ENCODE measurements at places on chromosomes 7 and 10.

GRCh38 chr7:44473295-44473694 lies 17.2 kb downstream of the NUDCD3 start:
- DNase-seq, result no peak

- DNase-seq, result peak; percentile 49
These were observed 7.4 kb upstream of the PWWP2B start for GRCh38 chr10:132389433-132390169.

DNA sequence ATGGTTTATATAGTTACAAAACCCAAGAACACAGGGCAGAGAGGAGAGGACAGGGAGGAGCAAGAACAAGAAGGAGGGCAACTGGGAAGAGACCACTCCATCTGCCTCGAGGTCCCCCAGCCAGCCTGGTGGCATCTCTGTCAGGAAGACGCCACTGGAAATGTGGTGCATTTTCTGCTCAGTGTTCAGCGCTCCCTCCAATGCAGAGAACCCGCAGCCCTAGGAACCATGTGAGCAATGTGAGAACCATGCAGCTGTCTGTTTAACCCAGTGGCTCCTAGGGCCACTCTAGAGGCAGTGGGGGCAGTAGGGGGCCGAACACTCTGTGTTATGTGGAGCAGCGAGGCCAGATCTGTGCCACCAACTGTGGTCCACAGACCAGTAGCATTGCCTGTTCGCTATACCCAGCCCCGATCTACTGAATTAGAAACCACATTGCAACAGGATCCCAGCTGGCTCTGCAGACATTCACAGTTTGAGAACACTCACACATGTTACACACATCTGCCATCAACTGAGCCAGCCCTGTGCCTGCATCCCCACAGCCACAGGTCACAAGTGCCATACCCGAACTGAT lies 110.2 kb downstream of the CPXM2 start:
- DNase-seq, result no peak

DNA sequence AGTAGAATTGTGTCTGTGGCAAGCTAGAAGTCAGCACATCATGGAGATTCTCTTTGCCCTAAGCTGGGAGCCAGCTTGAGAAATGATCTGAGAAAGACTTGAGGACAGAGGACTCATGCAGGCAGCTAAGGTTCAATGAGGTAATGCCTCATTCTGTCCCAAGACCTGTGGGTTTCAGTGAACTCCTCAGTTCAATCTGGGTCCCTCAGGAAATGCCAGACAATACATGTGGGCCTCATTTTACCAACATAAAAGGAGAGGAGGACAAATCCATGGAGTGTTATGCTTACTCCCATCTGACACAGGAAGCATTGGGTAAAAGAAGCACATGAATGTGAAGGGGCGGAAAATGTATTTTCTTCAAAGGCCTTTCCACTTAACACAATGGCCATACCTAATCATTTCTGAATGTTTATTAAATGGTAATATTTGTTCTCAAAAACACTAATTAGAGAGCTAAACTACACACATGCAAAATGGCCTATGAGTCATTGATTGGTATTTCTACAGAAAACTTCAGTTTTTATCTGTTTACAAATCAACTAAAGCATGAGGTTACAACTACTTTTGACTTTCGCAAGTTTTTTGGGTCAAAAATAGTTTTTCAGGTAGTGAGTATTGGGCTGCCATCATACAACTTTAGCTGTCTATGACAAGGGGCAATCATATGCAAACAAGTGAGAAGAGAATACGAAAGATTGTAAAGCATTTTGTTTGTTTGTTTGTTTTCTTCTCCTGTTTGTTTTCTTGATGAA lies 205.3 kb downstream of the CHRM2 start:
- no peak for DNase-seq

DNA sequence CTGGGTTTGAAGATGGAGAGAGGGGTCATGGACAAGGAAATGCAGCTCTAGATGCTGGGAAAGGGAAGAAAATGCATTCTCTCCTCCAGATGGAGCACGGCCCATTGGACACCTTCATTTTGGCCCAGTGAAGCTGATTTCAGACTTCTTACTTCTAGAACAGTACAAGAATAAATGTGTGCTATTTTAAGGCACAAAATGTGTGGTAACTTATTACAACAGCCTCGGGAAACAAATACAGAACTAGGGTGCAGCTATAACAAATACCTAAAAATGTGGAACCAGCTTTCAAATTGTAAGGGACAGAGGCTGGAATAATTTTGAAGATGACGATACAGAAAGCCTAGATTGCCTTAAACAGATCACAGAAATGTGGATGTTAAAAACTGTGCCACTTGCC lies 54.1 kb downstream of the CYTH3 start:
- DNase-seq, result no peak

DNA sequence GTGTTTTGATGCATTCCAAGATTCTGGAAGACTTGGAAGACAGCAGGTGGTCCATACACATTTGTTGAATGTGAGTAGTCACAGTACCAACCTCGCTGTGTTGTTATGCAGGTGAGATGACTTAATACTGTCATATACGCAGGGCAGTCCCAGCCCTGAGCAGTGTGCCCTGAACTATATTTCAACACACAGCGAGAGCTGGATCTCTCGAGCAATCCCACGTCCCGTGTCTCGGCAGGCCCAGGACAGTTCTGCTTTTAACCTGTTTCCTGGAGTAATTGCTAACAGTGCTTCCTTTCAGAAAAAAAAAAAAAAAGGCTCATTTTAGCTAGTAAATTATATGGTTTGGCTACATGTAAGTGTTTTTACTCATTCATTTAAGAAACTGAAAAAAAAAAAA lies 179.7 kb downstream of the PRKCQ start:
- DNase-seq, result no peak

- DNase-seq, result peak; percentile 21
These were observed 751.8 kb downstream of the KCNMA1 start for GRCh38 chr10:76885816-76886215.

DNA sequence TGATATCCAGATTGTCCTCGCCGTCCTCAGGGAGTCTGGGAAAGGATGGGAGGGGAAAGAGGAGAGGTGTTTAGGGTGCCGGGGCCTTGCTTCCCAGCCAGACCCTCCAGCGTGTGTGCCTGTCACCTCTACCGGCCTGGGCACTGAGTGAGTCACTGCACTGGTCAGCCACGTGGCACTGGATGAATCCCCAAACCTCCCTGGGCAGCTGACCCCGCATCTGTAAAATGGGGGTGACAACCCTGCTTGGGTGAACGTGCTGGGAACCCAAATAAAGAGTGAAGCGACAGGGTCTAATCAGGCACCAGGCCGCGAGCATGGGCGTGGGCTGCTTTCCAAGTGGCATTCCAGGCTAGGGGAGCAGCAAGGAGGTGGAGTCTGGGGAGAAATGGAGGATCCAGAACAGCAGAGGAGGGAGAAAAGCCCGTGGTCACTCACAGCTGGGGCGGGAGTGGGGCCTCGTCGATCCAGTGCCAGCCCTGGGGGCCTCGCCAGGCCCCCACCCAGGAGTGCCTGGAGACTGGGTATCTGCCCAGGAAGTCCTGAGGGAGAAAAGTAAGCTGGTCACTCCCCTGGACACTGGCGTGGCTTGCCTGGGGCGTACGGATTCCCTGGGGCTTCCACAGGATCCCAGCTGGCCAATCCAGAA lies 29.7 kb downstream of the KLRG2 start:
- DNase-seq, result no peak

DNA sequence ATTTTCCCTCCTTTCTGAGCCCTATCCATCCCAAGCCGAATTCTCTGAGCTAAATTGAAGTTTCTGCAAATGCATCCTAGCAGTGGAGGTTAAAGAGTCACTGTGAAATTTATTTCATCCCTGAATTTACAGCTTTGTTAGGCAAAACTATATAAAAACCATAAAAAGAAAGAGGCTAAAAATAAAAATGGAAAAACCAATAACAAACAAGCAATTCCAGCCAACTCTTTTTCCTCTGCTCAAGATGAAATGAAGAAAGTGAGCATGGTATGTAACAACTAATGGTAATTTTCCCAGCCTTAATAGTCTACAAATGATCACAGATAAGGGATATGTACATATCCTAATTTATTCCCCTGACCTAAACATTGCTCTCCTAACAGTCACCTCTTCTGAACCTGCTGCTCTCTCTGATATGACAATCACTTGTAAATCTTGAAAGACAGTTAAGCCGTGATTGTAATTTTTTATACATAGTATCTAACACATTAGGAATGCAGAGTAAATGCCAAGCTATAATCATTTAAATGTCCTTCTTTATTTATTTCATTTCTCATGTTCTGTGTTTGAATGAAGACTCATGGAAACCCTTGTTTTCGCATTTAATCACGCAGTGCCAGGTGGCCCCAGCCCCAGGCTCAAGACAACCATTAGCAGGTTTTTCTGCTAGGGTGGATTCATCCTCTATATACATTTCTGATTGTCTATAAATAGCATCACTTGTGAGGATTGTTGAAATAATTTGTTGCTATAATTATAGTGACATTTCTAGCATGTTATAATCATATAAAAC lies 48.6 kb upstream of the NRP1 start:
- no peak for DNase-seq

DNA sequence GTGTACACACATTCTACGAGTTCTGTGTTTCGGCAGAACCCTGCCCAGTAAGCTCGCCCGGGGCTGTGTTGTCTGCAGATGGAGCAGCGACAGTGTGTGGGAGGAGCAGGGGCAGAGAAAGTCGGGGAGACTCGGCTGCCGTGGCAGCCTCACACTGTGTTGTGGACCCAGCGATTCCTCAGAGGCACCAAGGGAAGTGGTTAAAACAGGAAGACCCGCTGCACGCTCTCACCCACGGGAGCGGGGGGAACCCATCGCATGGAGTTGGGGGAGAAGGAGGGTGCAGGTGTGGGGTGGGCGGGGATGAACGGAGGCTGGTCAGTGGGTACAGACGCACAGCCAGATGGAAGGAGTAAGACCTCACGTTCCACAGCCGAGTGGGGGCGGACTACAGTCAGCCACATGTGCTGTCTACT lies 250.2 kb downstream of the ELFN1 start:
- no peak for DNase-seq

DNA sequence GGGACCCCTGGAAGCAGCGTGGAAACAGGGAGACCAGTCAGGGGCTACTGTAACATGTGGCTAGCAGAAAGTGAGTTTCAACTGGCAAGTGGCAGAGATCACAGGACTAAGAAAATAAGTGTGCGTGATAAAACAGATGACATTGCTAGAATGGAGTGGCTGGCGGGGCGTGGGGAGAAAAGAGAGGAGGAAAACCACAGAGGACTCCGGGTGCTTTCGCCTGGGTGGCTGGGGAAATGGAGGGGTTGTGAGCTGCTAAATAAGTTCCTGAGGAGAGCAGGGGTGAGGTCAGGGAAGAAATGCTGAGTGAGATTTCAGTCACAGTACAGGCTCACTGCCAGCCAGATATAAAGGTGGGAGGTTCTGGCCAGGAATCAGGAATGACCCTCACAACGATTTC lies 166.9 kb downstream of the MYOF start:
- DNase-seq, result no peak

GRCh38 chr10:88389456-88389855 lies 193.7 kb downstream of the RNLS start:
- DNase-seq, result no peak

- DNase-seq, result no peak
These were observed 4.2 kb upstream of the HOXA13 start for GRCh38 chr7:27203964-27204594.

DNA sequence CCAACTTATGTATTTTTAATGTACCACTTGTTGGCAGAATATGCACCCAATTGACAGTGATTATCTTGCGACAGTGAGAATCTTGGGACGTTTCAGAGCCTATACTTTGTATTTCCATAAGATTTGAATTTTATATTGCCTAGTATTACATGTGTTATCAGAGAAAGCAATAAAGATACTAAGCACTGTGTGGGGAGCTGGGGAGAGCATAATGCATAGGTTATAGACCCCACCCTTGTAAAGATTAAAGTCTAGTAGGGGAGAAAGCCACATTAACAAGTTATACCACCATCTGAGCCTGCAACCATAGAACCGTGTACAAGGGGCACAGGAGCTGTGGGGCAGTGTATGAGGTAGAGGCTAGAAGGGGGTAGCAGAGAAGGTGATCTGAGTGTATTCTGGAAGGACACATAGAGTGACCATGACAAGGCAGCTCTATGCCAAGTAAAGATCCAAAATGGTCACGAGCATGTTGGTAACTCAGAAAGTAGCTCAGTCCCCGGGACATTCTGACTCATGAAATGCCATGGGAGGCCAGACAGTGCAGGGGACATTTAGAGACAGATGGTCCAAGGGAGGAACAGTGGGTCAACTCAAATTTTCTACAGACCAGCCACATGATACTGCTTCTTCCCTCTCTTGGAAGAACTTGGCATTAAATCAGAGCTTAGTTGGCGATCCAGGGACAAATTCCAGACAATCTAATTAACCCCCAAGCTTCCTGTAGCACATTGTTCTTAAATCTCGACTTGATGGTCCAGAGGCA lies 84.5 kb downstream of the ADRA2A start:
- no peak for DNase-seq

DNA sequence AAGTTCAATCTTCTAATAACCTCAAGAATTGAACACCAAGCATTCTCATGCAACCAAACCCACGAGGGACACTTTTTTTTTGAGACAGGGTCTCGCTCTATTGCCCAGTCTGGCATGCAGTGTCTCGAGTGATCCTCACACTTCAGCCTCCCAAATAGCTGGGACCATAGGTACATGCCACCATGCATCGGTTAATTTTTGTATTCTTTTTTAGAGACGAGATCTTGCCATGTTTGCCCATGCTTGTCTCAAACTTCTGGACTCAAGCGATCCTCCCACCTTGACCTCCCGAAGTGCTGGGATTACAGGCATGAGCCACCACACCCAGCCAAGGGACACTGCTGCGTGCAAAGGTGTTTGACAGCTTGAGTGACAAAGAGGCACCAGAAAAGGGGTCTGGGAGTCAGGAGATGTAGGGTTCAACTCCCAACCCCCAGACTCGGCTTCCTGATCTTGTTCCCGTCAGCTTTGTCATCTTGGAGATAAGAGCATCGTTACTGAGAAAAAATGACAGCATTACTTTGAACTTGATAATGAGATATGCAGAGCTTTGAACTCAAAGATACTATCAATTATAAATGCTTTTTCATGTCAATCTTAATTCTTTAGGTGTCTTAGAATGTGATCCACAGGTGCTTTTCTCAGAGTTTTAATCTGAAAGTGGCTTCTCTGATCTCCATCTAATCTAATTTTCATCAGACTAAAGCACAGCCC lies 1.6 kb upstream of the CYTH3 start:
- no peak for DNase-seq

GRCh38 chr7:45387837-45388236 lies 186.3 kb upstream of the ADCY1 start:
- no peak for DNase-seq

Data from iPS-NIHi11 (cell line).